HS-27A (cell line): ENCODE measurements at places on chromosomes 1 and 21.
A peak's percentile ranks its signal among the peaks of the same experiment; 100 is the strongest.

- no peak for DNase-seq
Measured at GRCh38 chr1:152940614-152941013, 6.4 kb upstream of the SPRR5 start.

DNA sequence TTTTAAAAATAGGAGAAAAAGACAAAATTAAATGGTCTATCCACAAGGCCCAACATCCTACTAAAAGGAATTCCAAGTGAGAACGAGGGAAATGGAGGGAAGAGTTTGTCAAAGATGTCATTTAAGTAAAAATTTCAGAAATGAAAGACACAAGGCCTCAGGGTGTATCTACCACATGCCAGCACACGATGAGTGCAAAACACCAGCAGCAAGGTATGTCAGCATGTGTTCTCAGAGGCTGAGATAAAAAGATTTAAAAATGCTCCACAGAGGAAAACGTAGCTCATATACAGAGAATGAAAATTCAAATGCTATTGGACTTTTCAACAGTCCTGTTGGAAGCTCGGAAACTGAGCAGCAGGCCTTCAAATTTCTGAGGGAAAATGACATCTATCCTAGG is 42.0 kb downstream of the RHOU start:
- DNase-seq, result no peak

DNA sequence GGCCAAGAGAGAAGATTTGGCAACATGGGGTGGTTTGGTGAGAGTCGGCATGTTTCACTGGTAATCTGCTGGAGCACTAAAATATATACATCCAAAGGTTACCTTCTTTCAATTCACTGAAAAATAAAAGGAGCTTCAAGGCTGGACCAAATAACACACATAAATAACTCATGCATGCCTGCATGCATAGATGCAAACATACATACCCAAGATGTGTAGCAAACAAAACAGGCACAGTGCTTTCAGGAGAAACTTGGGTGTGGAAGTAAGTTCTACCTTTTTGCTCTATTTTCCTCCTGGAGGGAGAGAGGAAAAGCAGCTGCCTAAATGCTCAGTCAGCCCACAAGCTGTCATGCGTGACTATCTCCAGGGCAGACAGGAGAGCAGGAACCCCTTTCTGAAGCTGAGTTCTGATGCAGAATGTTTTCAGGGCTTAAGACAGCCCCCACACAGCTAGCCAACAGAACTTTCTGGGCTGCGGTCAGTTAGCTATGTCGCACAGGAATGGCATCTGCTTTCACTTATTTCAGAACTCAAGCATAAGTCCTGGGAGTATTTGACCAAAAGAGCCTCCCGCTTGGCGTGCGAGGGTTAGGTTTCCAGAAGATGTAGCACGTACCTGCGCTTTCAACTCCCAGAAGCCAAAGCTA is 166.2 kb downstream of the TOMM20 start:
- peak; percentile 87 for DNase-seq

GRCh38 chr1:232797856-232798510 is 7.2 kb upstream of the MAP10 start:
- no peak for DNase-seq

DNA sequence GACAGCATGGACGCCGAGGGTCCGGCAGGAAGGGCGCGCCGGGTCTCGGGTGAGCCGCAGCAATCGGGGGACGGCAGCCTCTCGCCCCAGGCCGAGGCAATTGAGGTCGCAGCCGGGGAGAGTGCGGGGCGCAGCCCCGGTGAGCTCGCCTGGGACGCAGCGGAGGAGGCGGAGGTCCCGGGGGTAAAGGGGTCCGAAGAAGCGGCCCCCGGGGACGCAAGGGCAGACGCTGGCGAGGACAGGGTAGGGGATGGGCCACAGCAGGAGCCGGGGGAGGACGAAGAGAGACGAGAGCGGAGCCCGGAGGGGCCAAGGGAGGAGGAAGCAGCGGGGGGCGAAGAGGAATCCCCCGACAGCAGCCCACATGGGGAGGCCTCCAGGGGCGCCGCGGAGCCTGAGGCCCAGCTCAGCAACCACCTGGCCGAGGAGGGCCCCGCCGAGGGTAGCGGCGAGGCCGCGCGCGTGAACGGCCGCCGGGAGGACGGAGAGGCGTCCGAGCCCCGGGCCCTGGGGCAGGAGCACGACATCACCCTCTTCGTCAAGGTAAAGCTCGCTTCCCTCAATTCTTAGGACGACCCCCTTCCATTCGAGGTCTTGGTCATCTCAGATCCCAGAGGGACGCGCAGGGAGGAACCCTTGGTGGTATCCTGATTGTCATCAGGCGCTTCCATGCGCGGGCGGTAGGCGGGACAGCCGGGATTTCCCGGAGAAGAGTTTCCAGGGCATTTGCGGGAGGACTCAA is 1.6 kb downstream of the CLIC6 start:
- DNase-seq, result no peak

GRCh38 chr1:212452323-212453155 is 19.8 kb downstream of the NENF start:
- no peak for DNase-seq

DNA sequence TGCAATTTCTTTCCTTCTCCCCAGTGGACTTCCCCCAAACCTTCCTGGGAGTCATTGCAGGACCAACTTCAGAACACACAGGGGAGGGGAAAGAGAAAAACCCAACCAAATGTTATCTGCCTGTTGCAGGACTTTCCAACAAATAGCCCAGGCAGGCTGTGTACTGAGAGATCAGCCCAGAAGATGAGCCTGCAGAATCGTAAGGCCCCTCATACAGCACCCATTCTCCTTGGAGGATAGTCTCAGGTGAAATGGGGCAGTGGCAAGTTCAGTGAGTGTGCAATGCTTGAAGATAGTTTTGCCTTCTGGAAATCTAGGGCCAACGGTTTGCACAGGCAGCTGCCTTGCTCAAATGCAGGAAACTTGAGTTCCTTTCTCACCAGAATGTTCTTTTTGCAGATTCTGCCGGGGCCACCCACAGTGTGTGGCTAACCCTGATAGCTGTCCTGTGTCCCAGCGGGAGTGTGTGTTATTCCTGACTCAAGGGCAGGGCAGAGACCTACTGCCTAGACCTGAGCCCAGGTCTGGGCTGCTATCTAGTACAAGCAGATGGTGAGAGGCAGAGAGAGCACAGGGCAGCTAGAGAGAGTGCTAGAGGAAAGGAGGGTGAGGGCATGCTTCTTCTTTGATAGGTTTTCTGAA is 48.8 kb downstream of the GADD45A start:
- no peak for DNase-seq

- DNase-seq, result no peak
Measured at GRCh38 chr1:115144176-115144575, 54.9 kb upstream of the TSPAN2 start.

GRCh38 chr1:151010346-151010726 is 2.1 kb downstream of the PRUNE1 start:
- no peak for DNase-seq

DNA sequence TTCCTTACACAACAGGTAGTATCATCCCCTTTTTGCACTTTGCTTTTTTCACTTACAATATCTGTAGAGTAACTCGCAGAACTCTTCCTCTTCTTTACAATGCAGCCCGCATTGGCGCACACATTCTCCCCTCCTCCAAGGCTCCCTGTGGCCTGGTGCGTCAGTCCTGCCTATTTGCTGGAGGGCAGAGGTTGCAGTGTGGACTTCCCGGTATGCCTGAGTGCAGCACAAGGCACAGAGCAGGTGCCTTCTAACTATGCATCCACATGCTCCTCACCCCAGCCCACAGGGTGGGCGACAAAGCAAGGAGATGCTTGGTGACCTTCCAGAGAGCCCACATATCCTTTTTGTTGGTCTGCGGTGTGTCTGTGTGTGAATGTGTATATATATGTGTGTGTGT is 53.3 kb downstream of the ARHGEF11 start:
- DNase-seq, result no peak
